ENCODE measurements at places on chromosomes 11 and 22. TPM values are rescaled to one million over a fixed set of nuclear protein-coding genes. Genes with fewer than 3 reads are reported as not detected.
A peak's percentile ranks its signal among the peaks of the same experiment; 100 is the strongest.

GP1BB gene
- polyA plus RNA-seq, result not detected

GRK3 gene
- 0.51 TPM for polyA plus RNA-seq

SLC43A3 gene
- 36.9 TPM for polyA plus RNA-seq

JOSD1 gene
- 12.5 TPM for polyA plus RNA-seq

ART5 gene
- not detected for polyA plus RNA-seq

GRCh38 chr11:13207665-13208594, 69.7 kb upstream of the BMAL1 start:
- peak; percentile 73 for DNase-seq
- H3K4me3 ChIP-seq, result peak overlapping the region; percentile 74
- H3K4me1 ChIP-seq, result peaks cover 14% of the 10 kb centered on the region
- peaks cover under 1% of the 10 kb centered on the region for H3K27me3 ChIP-seq
- no peak overlapping the region for H3K27ac ChIP-seq

DNA sequence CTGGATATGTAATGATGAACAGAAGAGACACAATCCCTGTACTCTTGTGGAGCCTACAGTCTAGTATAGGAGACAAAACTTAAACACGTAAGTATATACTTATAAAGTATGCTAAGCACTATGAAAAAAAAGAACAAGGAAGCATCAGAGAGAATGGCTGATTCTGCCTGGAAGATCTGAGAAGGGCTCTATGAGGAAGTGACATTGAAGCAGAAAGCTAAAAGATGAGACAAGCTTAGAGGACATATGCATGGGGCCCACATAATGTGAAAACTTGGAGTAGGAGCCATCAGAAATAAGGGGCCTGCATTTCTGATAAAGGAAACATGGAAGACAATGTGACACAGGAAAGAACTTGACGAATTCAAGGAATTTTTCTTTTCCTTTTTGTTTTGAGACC, 16.6 kb downstream of the SAA1 start:
- peaks cover 32% of the 10 kb centered on the region for H3K36me3 ChIP-seq
- no peaks in the 10 kb centered on the region for H3K27me3 ChIP-seq
- no peak overlapping the region for H3K27ac ChIP-seq
- H3K4me3 ChIP-seq, result no peak overlapping the region
- no peak for DNase-seq

- DNase-seq, result peak; percentile 1
- no peak overlapping the region for H3K27ac ChIP-seq
Measured at GRCh38 chr11:132278801-132279574, 908.6 kb downstream of the NTM start.

DNA sequence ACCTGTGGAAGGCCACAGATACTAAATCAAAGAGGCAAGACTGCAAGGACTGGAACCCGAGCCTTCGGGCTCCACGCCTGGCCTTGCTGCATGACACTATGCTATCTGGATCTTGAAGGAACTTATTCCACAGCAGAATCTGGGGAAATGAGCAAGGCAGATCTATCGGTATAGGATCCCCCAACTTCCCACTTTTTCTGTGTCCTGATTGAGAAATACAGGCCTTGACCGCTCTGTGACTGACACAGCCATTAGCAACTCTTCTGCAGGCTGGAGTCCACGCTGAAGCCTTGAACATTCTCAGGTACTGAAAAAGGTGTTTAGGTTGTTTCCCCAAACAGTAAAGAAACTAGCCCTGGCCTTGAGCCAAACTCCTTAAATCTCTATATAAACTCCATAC, 241.2 kb upstream of the NARS2 start:
- H3K4me3 ChIP-seq, result no peak overlapping the region
- no peak overlapping the region for H3K27ac ChIP-seq
- H3K4me1 ChIP-seq, result no peaks in the 10 kb centered on the region

DNA sequence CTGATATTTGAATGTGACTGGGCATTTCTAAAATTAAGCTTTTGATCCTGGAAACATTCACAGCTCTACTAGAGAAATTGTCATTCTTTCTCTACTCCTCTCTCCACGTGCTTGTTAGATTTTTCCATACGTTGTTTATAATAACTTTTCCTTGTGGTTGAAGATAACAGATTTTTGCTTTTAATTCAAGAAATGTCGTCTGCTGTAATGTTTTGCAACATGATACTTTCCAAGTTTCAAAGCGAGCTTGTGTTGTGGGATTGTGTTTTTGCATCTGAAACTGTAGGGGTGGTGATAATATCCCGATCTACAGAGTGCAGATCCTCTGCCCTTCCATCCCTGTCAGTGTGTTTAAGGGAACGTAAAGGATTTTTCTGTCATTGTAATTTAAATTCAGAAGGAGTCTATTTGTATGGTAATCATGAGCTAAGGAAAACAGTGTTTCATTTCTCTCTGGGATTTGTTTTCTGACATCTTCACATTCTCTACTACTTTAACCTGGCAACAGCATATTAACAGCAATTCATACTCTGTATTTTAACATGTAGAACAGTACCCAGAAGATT, 321.4 kb downstream of the FAT3 start:
- no peaks in the 10 kb centered on the region for H3K36me3 ChIP-seq
- no peak overlapping the region for H3K27ac ChIP-seq
- H3K4me1 ChIP-seq, result no peaks in the 10 kb centered on the region
- H3K4me3 ChIP-seq, result no peak overlapping the region

GRCh38 chr11:97862021-97862420, 1158.7 kb upstream of the CNTN5 start:
- no peak overlapping the region for H3K27ac ChIP-seq
- no peak overlapping the region for H3K4me3 ChIP-seq
- DNase-seq, result no peak
- no peaks in the 10 kb centered on the region for H3K4me1 ChIP-seq

DNA sequence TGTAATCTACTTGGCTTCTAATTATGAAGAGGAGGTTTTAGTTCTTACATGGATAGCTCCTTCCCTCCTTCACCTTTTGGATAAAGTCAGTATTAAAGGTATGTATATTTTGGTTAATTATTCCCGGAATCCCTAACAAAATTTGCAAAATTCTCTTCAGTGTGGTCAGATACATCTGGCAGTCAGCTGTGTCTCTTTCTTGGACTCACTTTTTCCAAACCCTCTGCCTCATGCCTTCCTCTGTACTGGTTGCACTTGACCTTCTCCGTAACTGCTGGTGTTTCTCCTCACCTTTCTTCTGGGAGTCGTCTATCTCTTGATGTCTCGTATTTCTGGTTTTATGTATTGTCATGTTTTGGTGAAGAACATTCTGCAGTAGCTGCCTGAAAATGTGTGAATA, 62.5 kb downstream of the PPP6R3 start:
- H3K4me3 ChIP-seq, result no peak overlapping the region
- no peaks in the 10 kb centered on the region for H3K27me3 ChIP-seq
- H3K36me3 ChIP-seq, result peaks cover 77% of the 10 kb centered on the region
- DNase-seq, result no peak

DNA sequence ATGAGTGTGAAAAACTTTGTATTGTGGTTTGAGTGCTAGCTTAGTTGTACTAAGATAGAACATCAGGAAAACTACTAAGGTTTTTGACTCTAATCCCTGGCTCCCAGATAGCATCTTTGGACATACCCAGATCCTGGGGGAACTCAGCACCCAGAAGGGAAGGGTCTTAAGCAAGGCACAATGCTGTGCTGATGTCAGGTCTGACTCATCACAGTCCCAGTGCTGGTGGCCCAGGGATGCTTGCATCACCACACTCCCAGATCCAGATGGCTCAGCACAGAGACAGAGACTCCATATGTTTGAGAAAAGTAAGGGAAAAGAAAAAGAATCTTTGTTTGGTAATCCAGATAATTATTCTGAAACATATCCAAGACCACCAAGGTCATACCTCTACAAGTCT, 18.3 kb upstream of the OR56A3 start:
- no peaks in the 10 kb centered on the region for H3K4me1 ChIP-seq
- H3K36me3 ChIP-seq, result no peaks in the 10 kb centered on the region
- no peak overlapping the region for H3K4me3 ChIP-seq
- H3K27me3 ChIP-seq, result no peaks in the 10 kb centered on the region
- DNase-seq, result no peak

GRCh38 chr11:130601764-130602460, 153.5 kb downstream of the ADAMTS15 start:
- no peak overlapping the region for H3K4me3 ChIP-seq
- no peaks in the 10 kb centered on the region for H3K27me3 ChIP-seq
- H3K36me3 ChIP-seq, result no peaks in the 10 kb centered on the region
- DNase-seq, result no peak

DNA sequence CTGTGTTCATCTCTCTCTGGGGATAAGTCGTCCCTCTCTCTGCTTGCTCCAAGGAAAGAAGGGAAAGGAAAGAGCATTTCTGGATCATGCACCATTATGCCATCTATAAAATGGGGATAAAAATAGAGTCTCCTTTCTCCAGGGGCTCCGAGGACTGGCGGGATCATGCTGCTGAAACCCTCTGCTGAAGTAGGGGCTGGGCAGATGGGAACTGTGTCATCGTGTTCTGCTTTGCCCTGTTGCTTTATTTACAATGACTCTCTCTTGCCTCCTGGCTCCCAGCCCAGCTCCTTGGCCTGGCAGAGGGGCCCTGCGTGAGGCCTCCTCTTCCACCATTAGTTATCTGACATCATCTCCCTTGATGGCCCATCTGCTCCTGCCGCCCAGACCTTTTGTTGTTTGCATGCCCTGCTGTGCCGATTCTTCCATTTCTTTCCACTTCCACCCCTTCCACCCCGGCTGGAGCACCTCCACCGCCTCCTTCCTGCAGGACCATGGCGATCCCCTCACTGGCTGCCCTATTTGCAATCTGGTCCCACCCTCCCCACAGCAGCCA, 200.9 kb downstream of the MYO18B start:
- H3K27ac ChIP-seq, result no peak overlapping the region
- H3K27me3 ChIP-seq, result no peaks in the 10 kb centered on the region
- H3K36me3 ChIP-seq, result no peaks in the 10 kb centered on the region
- no peak for DNase-seq

GRCh38 chr22:35539910-35540594, 579 bp upstream of the RASD2 start:
- H3K27ac ChIP-seq, result no peak overlapping the region
- DNase-seq, result peak; percentile 56
- H3K4me1 ChIP-seq, result peaks cover 18% of the 10 kb centered on the region
- H3K27me3 ChIP-seq, result peaks cover 16% of the 10 kb centered on the region

- H3K36me3 ChIP-seq, result no peaks in the 10 kb centered on the region
- no peaks in the 10 kb centered on the region for H3K27me3 ChIP-seq
- no peak overlapping the region for H3K27ac ChIP-seq
- H3K4me1 ChIP-seq, result no peaks in the 10 kb centered on the region
- DNase-seq, result peak; percentile 60
Measured at GRCh38 chr11:44538375-44539054, 26.9 kb upstream of the CD82 start.

- H3K36me3 ChIP-seq, result no peaks in the 10 kb centered on the region
- H3K4me1 ChIP-seq, result peaks cover 14% of the 10 kb centered on the region
- no peak overlapping the region for H3K27ac ChIP-seq
- DNase-seq, result no peak
- no peaks in the 10 kb centered on the region for H3K27me3 ChIP-seq
- no peak overlapping the region for H3K4me3 ChIP-seq
Measured at GRCh38 chr22:19182472-19183157, 4.1 kb upstream of the SLC25A1 start.

Measured in CD4-positive, CD25-positive, alpha-beta regulatory T cell (primary cell).